ENCODE measurements at places on chromosomes 6 and 20.

- DNase-seq = no peak
Measured at GRCh38 chr6:125519367-125519766, 217.6 kb upstream of the HDDC2 start.

DNA sequence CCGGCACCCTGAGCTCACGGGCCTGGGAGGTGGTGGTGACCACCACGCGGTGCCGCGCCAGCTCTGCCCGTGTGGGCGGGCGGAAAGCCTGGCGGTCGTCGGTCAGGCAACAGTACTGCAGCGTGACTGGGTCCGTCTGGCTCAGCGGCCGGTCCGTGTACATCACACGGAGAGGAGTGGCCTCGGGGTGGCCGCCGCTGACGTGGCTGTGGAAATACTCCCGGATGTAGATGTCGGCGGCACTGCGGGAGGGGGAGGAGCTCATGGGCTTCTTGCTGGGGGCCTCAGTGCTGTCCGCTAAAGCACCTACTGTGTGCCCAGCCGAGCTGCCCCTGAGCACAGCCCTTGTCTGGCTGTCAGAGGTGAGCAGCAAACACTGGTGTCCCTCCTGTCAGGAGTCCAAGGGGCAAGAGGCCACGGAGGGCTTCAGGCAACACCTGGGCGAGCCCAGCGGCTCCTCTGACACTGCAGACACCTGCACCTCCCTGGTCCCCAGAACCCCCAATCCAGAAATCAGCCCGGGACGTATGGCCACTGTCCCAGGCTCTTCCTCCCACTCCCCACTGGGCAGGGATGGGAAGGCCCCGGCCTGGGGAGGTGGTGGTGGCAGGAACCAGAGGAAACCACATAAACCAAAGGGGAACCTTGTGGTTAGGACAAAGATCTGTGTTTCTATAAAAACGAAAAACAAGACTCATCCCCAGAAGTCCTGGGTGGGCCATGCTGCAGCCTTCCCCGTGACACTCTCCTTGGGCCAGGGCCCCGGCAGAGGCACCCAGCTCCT lies 6.5 kb downstream of the HELZ2 start:
- DNase-seq = no peak

GRCh38 chr20:57375652-57376230 lies 15.5 kb upstream of the RBM38 start:
- no peak for DNase-seq

DNA sequence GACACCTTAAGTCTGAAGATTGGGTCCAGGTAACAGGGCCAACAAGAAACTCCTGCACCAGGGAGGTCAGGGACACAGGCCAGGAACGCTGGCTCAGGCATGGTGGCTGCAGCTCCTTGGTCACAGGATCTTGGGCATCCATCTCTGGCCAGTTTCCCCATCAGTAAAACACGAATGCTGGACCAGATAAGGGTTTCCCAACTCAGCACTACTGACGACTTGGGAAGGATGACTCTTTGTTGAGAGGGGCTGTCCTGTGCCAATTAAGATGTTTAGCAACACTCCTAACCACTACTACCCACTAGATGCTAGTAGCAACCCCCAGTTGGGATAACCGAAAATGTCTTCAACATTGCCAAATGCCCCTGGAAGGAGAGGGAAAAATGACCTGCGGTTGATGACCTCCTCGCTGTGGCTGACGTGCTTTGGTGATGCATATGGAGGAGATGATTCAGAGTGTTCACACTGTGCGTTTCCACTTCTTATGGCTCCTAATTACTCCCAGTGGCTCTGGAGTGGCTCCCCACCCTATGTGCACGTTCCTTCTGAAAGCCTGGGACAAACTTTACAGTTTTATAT lies 261.9 kb downstream of the CDH26 start:
- no peak for DNase-seq

DNA sequence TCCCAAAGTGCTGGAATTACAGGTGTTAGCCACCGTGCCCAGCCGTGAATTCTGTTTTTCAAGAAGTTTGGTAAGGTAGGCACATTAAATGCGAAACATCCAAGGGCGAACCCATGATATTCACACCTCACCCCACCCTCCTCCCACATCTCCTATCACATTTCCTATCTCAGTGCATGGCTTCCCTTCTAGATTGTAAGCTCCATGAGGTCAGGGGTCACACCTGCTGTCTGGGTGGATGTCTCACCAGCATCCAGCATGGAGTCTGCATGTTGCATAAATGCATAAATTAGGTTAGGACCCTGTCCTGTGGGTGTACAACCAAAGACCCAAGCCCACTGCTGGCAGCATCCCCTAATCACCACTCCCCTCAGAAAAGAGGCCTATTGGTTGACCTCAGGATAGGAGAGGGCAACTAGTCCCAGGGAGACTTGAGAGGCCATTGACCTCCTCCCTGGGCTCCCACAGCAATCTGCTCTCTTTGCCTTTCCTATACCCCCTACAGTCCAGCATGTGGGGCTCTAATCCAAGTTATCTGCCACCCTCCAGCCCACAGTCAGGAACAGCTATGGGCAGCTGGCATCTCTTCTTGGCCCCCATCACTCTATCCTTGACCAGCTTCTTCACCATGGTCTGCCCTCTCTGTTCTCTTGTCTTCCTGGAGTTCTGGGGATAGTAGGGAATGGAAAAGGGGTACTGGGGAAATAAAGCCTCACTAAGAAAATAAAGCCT lies 4.2 kb downstream of the PRRT1 start:
- no peak for DNase-seq

GRCh38 chr6:134529921-134530320 lies 212.0 kb upstream of the SGK1 start:
- no peak for DNase-seq

GRCh38 chr20:25018425-25018824 lies 25.9 kb upstream of the APMAP start:
- DNase-seq = no peak

GRCh38 chr6:44431118-44431725 lies 43.7 kb downstream of the CDC5L start:
- DNase-seq = peak; percentile 28

GRCh38 chr6:20479526-20479925 lies 54.7 kb upstream of the CDKAL1 start:
- DNase-seq = no peak

GRCh38 chr6:113148566-113148965 lies 708.6 kb upstream of the MARCKS start:
- DNase-seq = no peak

- DNase-seq = no peak
Measured at GRCh38 chr6:12968290-12968689, 251.7 kb downstream of the PHACTR1 start.

DNA sequence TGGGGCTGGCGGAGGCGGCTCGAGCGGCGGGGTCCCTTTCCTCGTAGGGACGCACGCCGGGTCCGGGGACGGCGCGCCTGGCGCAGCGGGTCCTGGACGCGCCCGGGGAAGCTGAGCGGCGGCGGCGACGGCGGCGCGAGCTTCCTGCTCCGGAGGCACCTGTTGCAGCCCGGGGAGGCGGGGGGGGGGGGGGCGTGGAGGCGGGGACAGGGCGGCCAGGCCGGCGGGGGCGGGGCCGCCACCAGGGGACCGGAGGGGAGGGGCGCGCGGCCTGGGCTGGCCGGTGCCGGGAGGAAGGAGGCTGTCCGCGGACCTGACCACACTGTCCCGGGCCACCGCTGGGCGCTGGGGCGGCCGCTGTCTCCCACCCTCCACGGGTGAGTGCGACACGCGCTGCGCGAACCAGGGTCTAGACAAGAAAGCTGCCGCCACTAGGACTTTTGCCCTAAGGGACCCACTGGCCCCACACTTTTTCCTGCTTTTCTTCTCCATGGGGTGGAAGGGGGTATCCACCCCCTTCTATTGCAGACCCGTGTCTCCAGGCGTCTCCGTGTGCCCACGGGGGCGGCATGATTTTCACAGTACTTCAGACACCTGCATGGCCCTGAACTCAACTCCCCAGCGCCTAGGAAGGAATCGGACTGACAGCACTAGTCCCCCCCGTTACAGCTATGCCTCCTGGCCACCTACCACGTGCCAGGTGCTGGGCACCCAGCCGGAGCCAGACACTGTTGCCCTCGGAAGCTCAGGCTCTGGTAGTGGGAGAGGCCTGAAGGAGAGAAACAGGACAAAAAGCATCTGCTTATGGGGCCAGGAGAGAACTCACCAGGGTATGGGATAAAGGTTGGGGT lies at the start of gene NFATC2:
TSS of gene NFATC2 (minus strand) at position 149 of the 851 bp plus-strand sequence. CDS start 220 bp downstream, outside the sequence.
- DNase-seq = no peak

- no peak for DNase-seq
Measured at GRCh38 chr6:9933677-9934076, 481.2 kb downstream of the TFAP2A start.

- no peak for DNase-seq
Measured at GRCh38 chr6:42367353-42368011, 84.2 kb downstream of the TRERF1 start.

- no peak for DNase-seq
Measured at GRCh38 chr6:14141351-14142062, 23.9 kb downstream of the CD83 start.

DNA sequence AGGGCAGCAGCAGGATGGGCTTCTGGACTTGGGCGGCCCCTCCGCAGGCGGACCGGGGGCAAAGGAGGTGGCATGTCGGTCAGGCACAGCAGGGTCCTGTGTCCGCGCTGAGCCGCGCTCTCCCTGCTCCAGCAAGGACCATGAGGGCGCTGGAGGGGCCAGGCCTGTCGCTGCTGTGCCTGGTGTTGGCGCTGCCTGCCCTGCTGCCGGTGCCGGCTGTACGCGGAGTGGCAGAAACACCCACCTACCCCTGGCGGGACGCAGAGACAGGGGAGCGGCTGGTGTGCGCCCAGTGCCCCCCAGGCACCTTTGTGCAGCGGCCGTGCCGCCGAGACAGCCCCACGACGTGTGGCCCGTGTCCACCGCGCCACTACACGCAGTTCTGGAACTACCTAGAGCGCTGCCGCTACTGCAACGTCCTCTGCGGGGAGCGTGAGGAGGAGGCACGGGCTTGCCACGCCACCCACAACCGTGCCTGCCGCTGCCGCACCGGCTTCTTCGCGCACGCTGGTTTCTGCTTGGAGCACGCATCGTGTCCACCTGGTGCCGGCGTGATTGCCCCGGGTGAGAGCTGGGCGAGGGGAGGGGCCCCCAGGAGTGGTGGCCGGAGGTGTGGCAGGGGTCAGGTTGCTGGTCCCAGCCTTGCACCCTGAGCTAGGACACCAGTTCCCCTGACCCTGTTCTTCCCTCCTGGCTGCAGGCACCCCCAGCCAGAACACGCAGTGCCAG lies at the start of gene TNFRSF6B:
TSS of gene TNFRSF6B (plus strand) at position 25 of the 729 bp plus-strand sequence. CDS start at position 141, 116 bp downstream.
- DNase-seq = no peak

DNA sequence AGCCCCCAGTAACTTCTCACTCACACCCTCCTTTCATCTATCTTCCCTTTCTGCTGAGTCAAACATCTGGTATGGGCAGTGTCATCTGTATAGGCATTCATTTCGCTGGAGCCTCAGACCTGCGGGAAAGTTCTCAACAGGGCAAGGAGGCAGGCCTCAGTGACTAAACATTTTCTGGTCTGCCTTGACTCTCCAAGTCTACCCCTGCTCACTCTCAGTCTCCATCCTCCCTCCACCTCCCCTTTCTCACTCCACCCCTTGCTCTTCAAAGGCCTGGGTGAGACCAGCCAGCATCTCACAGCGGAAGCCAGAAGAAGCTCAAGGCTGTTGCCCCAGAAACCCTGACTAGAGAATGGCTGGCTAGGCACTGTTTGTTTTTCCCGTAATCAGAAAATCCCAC lies 105.0 kb upstream of the BEND6 start:
- no peak for DNase-seq

GRCh38 chr6:79946272-79947190 lies 822 bp downstream of the ELOVL4 start:
- DNase-seq = no peak

DNA sequence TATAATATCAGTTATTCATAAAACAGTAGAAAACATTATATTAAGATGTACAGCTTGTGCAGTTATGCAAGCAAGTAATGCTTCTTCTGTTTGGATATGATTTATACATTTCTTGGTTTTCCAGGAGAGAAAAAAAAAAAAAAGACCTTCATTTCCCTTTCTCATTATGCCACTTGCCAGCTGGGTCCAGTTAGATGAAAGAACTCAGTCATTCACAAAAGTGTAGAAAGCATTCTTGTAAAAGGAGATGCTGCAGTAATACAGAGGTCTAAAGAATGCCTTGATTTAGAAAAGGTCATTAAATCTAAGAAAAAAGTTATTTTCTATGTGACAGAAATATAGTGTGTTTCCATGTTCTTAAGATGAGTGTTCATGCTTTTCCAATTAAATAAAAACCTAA lies 7.4 kb downstream of the PDE7B start:
- DNase-seq = no peak

DNA sequence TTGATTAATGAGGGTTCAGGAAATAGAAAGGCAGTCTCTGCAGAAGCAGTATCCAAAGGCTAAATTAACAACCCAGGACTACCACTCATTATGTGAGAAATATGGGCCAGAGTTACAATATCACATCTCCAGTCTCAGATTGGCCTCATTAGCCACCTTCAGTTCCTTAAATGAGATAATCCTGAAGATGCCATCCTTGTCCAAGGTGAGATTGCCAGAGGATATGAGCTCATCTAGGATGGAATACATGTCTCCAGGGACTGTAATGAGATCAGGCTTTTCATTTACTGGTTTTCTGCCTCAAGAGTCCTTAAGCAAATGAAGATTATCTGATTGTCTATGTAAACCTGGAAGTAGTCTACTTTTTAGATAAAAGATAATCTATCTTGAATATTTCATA lies 196.3 kb downstream of the FUT9 start:
- DNase-seq = no peak

- DNase-seq = no peak
Measured at GRCh38 chr6:3285049-3285639, 26.4 kb downstream of the PSMG4 start.

GRCh38 chr20:32050851-32051556 lies 1.0 kb upstream of the HCK start:
- DNase-seq = no peak

GRCh38 chr6:126202707-126203106 lies 137.2 kb upstream of the CENPW start:
- DNase-seq = no peak

DNA sequence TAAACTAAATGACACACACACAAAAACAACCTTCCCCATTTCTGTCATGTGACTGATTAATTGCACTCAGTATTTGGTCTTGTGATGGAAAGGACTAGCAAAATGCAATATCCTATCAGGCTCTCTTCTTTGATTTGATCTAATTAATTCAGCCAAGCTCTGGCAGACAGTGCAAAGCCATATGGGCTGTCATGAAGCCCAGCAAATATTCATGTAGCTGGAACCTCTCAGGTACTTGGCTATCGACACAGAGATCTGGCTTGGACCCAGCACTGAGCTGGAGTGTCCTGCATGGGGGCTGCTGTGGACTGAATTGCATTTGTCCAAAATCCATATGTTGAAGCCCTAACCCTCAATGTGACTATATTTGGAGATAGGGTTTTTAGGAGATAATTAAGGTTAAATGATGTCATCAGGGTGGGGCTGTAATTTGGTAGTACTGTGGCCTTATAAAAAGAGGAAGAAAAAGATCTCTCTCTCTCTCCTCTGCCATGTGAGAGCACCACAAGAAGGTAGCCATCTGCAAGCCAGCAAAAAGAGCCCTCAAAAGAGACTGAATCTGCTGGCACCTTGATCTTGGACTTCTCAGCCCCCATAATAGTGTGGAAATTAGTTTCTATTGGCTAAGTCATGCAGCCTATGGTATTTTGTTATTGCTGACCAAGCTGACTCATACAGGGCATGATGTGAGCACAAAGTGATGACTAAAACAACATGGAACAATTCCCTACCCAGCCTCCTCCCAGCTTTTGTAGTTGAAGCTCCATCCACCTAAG lies 77.1 kb downstream of the STMND1 start:
- DNase-seq = no peak

All from activated T-cell treated with anti-CD3 and anti-CD28 coated beads for 4 hours (primary cell).